Amygdala (tissue), 56 donors: ENCODE measurements at places on chromosomes 12 and 14.

DNA sequence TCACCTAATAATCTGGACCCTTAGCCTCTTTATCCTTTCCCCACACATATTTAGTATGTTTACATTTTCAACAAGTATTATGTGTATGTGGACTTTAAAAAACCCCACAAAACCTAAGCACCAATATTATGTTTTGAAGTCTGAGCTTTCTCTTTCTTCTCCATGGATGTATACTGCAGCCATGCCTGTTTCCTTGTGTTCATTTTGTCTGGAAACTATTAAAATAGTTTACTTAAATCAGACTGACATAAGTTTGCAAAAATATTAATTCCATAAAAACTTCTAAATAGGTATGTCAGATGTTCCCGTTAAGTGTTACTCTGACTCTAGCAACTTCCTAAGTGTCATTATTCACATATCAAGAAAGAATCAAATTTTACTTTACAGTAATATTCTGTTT is 2.9 kb downstream of the HIGD1C start:
- DNase-seq, result no peak

GRCh38 chr14:65281991-65282895 is 130.3 kb upstream of the FUT8 start:
- peak; percentile 82 for DNase-seq

DNA sequence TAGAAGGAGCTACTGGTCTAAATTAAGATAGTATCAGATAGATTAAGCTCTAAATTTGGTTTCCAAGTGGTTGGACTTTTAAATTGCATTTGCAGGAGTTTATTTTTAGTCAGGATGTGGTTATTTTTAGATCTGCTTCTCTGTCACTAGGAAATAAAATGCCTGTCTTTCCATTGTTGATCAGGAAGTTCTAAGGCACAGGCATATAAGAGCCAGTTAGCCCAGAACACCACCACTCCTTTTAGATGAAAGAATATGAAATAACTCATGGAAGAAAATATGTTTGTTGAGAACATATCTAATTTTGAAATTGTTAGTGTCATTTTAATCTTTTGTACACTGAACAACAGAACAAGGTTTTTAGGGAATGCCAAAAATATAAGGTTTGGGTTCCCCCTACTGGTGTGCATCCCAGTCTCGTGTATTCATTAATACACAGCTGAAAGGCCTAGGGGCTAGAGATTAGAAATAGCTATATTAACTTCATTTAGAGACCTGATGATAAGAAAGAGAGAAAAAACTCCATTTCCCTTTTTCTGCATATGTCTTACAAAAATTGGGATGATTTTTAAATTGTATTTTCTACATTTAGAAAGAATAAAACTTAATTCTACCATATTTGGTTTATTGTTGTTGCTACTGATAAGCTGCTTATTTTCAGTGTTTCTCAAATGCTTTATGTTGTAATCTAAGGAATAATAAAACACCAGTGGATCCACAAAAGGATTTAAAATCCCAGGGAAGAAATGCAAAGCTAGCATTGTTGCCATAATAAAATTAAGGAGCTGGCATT is 67.2 kb downstream of the RIC8B start:
- no peak for DNase-seq

- no peak for DNase-seq
These were observed 662 bp upstream of the ATP2A2 start for GRCh38 chr12:110280392-110280778.

DNA sequence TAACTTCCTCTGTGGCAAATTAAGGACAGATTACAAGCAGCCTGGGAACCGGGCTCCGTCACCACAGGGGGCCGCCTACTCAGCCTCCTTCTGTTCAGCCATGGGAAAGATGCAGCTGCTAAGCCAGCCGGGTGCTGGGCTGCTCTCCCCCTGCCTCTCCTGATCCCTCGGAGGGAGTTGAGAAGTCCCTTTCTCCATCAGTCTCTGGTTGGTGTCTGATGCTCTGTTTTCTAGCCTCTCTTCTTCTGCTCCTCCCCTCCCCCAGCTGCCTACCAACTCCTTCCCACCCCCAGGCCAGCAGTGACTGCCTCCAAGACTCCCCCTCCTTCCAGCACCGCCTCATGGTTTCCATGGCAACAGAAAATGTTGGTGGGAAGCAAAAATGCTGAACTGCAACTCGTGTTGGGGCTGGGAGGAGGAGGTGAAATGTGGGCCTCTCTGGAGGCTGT is 486.7 kb downstream of the APAF1 start:
- DNase-seq, result no peak

GRCh38 chr12:124240493-124240892 is 54.4 kb upstream of the RFLNA start:
- no peak for DNase-seq

GRCh38 chr12:68435299-68435637 is 103.1 kb upstream of the MDM1 start:
- DNase-seq, result no peak

DNA sequence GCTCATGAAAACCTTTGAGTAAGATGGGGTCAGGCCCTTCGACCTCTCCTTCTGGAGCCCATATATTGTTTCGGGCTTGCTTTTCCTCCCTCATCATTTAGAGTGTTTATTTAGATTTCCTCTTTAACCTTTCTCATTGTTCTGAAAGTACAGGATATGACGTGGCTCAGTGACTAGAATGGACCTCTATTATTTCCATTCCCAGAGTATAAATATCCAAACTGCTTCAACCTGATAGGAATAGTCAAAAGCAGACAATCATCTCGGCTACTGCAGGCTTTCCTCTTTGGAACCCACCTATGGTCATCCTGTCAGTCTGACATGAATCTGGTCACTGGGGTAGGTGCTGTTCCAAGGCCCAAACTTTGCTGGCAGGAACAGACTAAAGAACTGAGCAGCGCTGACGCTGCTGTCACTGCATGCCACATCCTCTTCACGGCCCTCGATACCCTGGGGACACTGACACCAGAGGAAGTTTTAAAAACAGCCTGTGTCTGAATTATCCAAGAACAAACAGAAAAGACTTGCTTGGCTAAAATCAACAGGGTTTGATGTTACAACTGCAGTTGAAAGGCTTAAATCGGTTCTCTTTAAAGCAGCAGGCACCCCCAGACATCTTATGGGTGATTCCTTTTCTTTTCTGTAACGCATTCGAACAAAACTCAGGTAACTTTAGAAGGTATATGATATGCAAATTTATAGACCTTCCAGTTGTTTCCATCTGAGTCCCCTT is 5.0 kb upstream of the DDX47 start:
- no peak for DNase-seq

- no peak for DNase-seq
These were observed 185.1 kb downstream of the ANO6 start for GRCh38 chr12:45400991-45401390.

DNA sequence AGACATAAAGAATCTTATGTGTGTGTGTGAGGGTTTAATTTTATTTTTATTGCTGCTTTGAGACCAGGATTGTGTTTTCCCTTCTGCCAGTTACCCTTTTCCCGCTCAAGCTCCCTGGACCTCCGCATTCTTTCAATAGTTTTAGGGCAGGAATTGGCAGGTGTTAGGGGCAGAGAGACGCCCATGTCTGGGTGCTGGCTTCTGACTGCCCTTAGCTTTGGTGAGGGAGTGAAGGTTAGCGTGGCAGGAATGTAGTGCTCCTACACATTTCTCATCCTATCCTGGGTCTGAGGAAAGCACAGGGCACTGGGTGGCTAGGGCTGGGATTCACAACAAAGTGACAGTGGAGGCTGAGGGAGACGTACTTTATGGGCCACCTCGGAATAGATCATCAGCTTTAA is 428.1 kb downstream of the ZFP36L1 start:
- DNase-seq, result no peak

DNA sequence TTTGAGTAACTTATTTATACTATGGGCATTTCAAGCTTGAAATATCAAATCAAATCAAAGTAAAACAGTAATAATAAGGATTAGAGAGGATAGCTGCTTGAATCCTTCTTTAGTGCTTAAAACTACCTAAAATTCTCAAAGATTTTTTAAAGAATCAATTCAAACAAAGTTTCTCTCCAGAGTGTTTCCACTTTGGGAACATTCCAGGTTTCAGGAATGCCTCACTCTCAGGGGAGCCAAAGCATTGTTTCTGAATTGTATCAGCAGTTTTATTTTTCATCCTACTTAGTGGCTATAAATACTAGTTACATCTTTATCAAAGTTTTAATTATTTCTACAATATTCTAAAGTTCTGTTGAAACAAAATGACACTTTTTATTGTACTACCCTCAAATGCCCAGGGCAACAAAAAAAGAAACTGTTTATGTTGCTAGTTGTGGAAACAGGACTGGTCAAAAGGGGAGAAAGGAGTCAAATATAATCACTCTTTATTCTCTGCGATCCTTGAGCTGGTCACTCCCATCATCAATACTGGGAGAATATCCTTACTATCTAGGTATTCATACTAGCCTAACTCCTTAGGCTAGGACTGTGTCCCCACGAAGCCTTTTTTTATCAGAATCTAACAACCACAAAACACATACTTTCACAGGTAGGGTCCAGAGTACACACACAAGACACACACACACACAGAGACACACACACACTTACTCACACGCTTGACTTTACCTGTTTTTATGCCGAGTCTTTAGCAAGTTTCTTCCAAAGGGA is 598 bp downstream of the RASSF9 start:
- no peak for DNase-seq

- DNase-seq, result peak; percentile 64
These were observed 269.3 kb downstream of the DAD1 start for GRCh38 chr14:22319526-22320361.

- DNase-seq, result no peak
These were observed 6.1 kb upstream of the PRKCH start for GRCh38 chr14:61315313-61315712.

DNA sequence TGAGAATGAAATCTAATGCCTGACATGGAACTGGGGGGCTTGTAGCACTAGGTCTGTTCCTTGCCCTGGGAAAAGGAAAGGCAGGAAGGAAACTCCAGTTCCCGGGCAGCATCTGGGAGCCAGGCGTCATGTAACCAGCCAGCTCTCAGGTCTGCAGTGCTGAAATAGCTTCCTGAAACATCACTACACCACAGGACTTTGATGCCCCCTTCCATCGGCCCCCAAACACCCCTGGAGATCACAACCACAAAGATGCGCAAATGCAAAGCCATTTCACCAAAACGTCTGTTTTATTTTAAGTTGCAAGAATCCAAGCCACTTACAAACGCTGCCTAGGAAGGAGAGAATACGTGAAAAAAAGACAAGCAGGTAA is 40.9 kb downstream of the KCTD10 start:
- no peak for DNase-seq

DNA sequence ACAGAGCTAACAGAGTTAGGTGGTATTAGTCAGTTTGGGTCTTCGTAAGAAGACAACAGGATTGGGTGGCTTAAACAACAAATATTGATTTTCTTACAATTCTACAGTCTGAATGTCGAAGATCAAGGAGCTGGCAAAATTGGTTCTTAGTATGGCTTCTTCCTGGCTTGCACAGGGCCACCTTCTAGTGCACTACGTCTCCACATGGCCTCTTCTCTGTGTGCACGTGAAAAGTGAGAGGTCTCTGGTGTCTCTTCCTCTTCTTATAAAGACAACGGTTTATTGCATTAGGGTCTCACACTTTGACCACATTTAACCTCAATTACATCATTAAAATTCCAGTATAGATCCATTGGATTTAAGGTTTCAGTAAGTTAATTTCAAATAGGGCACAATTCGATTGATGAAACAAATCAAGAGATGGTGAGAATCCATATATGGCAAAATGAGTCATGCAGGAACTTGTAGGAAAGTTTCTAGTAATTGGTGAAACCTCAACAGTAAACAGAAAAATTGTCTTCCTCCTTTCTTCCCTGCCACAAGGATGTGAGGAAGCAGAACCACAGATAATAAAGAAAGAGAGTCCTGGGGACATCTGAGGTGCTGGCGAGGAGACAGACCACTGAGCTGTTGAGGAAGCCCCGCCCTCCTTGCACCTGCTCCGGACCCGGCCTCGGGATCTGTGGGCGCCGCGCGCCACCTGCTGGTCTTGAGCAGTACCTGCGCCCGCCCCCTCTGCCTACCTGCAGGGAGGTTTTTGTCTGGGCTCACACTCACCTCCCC is 846.7 kb downstream of the TMEM121 start:
- no peak for DNase-seq

DNA sequence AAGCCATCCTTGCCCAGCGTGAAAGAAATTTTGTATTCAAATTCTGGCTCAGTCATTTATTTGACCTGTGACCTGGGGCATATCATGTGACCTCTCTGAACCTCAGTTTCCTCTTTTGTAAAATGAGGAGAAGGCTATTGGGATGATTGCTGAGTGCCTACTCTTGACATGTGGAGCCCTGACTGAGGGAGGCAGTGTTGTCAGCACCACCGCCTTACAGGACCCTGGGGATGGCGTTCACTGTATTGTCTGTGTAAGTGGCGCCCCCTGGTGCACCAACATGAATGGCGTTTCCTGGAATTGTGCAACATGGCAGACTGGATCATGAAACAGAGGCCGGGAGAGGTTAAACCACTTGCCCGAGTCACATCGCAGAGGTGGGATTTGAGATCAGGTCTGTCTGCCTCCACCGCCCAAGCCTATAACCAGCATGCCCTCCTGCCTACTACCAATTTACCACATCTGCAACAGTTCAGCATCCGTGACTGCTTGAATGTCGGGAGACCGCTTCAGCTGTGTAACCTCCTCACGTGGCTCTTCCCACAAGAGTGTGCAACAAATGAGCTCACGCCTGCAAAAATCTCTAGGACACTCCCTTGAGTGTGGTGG is 20.1 kb upstream of the CCDC63 start:
- peak; percentile 35 for DNase-seq

DNA sequence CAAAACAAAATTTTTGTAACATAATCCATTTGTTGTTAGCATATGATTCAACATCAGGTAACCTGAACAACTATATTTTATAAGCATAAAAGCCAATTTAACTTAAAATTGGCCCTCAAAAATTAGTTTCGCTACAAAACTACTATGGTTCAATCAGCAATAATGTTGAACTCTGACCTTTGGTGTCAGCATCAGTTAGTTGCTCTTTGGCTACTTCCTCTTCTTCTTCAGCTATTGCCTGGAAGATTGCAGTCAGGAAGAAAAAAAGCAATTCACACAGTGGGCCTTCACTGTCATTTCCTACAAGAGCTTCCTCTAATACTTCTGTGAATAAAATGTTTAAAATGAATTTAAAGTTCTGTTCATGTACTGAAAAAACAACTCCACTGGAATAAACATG is 78.2 kb upstream of the CFL2 start:
- DNase-seq, result no peak

- no peak for DNase-seq
These were observed 815.4 kb upstream of the MDGA2 start for GRCh38 chr14:48490756-48491155.
